Omental fat pad (tissue), 4 donors: ENCODE measurements at places on chromosomes 16 and 17.

DNA sequence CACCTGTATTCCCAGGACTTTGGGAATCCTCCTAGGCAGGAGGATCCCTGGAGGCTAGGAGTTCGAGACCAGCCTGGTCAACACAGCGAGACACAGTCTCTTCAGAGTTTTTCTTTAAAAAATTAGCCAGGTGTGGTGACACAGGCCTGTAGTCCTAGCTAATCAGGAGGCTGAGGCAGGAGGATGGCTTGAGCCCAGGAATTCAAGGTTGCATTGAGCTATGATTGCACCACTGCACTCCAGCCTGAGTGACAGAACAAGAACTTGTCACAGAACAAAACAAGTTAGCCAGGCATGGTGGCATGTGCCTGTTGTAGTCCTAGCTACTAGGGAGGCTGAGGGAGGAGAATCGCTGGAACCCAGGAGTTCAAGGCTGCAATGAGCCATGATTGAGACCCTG lies 24.8 kb downstream of the ANKRD40 start:
- DNase-seq: no peak

- DNase-seq: no peak
Measured at GRCh38 chr17:75619506-75620431, 13.5 kb upstream of the SMIM5 start.

GRCh38 chr16:10509534-10510025 lies 70.8 kb downstream of the EMP2 start:
- no peak for DNase-seq

- no peak for DNase-seq
Measured at GRCh38 chr16:21279501-21279900, 1.4 kb upstream of the CRYM start.

GRCh38 chr17:77354670-77355455 lies 214.1 kb downstream of the SEC14L1 start:
- DNase-seq: no peak

DNA sequence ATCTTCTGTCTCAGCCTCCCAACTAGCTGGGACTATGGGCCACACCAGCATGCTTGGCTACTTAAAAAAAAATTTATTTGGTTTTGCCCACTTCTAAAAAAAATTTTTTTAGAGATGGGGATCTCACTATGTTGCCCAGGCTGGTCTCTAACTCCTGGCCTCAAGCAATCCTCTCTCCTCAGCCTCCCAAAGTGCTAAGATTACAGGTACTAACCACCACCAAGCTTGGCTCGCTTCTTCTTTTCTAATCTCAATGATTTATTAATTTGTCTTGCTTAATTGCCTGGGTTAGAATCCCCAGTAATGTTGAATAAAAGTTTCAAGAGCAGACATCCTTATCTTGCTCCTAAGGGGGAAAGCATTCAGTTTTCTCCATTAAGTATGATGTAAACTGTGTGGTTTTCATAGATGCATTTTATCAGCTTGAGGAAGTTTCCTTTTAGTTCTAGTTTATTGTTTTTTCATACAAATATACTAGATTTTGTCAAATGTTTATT lies 65.8 kb upstream of the NACA2 start:
- DNase-seq: no peak

- no peak for DNase-seq
Measured at GRCh38 chr17:9022573-9023391, 1.5 kb downstream of the NTN1 start.

DNA sequence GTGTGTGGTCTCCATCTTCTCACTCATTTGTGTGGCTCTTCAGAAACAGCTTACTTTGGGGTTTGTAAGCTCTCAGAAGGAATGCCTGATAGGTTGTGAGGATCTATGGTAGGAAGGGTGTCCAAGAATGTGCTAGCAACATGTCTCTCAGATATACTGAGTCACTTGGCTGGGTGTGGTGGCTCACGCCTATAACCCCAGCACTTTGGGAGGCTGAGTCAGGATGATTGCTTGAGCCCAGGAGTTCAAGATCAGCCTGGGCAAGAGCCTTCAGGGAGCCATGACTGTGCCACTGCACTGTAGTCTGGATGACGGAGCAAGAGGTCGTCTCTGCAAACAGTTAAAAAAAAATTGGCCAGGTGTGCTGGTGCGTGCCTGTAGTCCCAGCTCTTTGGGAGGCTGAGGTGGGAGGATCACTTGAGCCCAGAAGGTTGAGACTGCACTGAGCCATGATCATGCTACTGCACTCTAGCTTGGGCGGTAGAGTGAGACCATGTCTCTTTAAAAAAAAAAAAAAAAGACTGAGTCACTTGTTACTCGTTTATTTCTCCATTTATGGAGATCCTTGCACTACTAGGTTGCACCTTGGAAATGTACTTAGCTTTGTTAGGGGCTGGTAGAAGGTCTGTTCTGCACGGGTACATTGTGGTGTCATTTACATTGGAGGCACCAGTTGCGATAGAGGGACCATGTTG lies 232.0 kb downstream of the SNX29 start:
- no peak for DNase-seq

DNA sequence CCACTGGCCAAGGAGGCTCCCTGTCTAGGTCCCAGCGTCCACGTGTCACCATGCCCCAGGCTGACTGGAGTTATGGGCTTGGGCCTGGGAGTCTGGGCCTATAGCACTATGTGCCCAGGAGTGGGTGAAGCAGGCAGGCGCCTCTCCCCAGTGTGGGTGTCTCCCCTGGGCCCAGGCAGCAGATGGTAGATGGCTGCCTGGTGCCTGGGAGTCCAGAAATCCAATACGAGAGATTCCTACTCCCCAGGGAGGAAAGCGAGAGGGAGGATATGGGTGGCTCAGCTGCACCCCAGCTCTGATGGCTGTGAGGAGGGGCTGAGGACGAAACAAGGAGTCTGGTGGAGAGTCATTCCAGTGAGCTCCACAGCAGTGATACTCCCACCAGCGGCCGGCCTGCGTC lies 5.0 kb downstream of the KCNH6 start:
- DNase-seq: no peak

DNA sequence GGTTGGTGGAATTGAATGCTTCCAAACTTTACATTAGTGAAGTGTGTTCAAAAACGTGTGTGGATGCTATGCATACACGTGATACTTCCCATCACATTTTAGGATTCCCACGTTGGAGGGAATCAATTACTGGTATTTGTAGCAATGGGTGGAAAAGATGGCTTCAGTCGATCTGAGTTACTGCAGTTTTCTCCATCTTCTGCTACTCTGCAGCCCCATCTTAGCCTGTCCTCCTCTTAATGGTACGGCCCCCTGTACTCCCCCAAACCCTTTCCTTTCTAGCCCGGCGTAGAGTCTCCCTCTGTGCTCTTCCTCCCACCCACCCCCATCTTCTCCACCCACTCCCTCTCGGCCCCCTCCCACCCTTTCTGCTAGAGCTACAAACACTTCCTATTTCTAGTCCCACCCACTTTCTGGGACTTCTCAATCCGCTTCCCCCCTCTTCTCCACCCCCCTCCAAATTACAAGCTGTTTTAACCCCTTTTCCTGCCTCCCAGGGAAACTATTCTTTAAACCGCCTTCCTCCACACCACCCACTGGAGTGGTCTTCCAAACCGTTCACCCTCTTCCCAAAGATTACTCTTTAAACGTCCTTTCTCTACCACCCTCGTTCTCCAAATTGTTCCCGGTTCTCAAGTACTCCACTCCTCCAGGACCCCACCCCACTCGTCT lies 1.1 kb downstream of the CHTF8 start:
- no peak for DNase-seq

GRCh38 chr16:81813648-81814047 lies 34.6 kb downstream of the PLCG2 start:
- DNase-seq: no peak

- DNase-seq: no peak
Measured at GRCh38 chr16:14464796-14465195, 165.3 kb downstream of the PARN start.

DNA sequence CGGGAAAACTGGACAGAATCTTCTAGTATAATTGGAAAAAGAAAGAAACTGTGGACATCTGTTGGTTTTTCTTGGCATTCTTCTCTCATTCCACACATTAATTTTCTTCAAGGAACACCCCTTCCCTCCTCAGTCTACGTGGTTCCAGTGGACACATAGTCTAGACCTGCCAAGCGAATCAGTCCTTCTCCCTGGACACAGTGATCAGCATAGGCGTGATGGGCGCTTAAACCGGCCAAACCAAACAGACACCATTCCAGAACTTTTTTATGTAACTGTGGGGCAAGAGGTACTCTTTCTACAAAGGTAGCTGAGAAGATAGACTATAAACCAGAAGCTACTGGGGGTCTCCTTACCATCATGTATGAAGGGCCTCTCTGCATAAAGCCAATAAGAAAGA lies 121.8 kb upstream of the COX10 start:
- DNase-seq: no peak

- DNase-seq: no peak
Measured at GRCh38 chr17:12800855-12801365, 11.6 kb downstream of the ARHGAP44 start.

DNA sequence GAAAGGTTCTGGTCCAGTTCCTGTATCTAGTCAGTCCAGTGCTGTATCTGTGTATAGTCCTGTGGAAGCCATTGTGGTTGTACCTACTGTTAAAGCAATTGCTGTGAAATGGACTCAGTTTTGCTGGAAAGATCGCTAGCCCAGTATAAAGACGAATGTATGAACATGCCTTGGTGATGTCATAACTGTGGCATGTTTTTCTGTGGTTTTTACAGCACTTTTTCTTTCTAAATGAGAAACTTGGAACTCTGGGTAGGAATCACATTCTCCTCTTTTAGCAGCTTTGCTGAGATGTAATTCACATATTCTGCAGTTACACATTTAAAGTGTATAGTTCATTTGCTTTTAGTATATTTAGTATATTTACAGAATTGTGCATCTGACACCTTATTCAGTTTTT lies 58.1 kb downstream of the MAP2K4 start:
- DNase-seq: no peak

GRCh38 chr17:42306385-42306667 lies 18.0 kb downstream of the STAT5A start:
- DNase-seq: no peak

DNA sequence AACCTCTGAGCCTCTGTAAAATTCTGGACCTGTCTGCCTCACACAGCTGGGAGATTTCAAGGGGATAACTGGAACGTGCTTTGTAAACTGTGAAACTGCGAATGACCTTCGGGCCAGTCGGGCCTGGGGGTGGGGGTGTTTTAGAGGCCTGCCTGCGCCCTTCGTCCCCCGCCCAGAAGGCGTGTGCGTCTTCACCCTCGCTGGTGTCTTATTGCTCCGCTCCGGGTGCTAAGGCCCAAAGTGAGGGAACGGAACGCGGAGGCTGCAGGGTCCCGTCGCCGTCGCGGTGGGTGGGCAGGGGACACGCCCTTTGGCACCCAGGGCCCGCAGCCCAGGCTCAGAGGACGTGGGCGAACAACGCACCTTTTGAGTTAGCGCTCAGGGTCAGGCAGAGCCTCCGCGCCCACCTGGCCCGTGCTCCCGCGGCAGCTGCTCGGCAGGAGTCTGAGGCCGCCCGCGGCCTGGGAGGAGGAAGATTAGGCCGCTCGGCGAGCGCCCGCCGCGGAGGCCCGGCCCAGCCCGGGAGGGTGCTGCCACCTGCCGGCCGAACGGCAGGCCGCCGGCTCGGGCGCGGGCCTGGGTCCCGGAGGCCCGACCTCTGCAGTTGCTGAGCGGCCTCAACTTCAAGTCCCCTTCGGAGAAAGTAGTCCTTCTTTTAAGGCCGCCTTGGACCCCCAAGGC lies 29.7 kb downstream of the DCAKD start:
- DNase-seq: peak; percentile 38

- DNase-seq: no peak
Measured at GRCh38 chr16:29009838-29010166, 24.9 kb downstream of the LAT start.

- no peak for DNase-seq
Measured at GRCh38 chr17:2571523-2572303, 21.7 kb upstream of the PAFAH1B1 start.

GRCh38 chr16:11557801-11558200 lies 28.9 kb downstream of the LITAF start:
- no peak for DNase-seq

DNA sequence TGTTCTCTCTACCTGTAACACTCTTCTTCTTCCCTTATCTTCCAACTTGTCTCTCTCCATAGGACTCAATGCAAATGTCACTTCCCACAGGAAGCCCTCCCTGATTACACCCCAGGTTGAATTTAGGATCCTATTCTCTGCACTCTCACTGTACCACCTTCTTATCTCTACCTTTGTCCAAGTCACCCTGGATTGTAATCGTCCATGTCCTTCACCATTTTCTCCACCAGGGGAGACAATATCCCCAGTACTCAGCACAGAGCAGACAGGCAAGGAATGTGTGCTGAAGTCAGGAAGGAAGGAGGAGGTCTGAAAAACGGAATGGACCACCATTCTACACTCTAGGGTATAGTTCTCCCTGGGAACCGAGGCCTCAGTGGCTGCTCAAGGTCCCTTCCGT lies 14.2 kb downstream of the C16orf82 start:
- no peak for DNase-seq

GRCh38 chr16:10738231-10739077 lies 5.2 kb upstream of the NUBP1 start:
- DNase-seq: no peak

GRCh38 chr16:86665319-86665675 lies 86.9 kb downstream of the FOXL1 start:
- no peak for DNase-seq

DNA sequence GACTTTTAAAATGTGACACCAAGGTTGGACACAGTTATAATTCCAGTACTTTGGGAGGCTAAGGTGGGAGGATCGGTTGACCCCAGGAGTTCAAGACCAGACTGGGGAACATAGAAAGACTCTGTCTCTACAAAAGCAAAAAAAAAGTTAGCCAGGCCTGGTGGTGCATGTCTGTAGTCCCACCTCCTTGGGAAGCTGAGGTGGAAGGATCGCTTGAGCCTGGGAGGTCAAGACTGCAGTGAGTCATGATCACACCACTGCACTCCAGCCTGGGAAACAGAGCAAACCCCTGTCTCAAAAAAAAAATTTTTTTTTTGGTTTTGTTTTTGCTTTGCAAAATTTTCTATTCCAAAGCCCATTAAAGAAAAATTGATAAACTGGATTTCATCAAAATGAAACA lies 281.4 kb downstream of the BCAS3 start:
- no peak for DNase-seq

- DNase-seq: no peak
Measured at GRCh38 chr17:14545156-14545906, 244.4 kb downstream of the HS3ST3B1 start.

GRCh38 chr17:75830164-75831031 lies 13.8 kb downstream of the UNC13D start:
- no peak for DNase-seq

GRCh38 chr17:32625971-32626370 lies 139.2 kb downstream of the CDK5R1 start:
- no peak for DNase-seq

GRCh38 chr17:1126250-1126797 lies 53.5 kb downstream of the ABR start:
- no peak for DNase-seq
